Glomerular endothelial cell (primary cell): ENCODE measurements at places on chromosomes 5 and 9.

DNA sequence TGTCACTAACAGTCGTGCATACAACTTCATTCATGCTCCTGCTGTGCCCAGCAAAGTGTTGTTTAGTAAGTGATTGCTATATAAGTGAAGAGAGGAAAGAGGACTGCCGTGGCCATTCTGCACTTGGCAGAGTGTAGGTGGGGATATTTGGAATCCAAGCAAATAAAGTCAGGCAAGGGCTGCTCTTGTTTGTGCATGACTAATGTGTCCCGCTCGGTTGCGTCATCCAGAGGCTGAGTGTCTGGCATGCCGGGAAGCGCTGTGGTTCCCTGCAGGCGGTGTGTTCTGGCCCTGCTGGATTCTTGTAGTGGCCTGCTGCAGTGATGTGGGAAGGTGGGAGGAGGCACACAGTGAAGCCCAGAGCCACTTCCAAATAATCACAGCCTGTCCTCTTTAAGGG is 136.9 kb upstream of the ANKH start:
- DNase-seq, result peak; percentile 51

- no peak for DNase-seq
Measured at GRCh38 chr5:143976055-143976454, 164.1 kb downstream of the HMHB1 start.

GRCh38 chr9:113580954-113581311 is 117.4 kb downstream of the RGS3 start:
- DNase-seq, result no peak

DNA sequence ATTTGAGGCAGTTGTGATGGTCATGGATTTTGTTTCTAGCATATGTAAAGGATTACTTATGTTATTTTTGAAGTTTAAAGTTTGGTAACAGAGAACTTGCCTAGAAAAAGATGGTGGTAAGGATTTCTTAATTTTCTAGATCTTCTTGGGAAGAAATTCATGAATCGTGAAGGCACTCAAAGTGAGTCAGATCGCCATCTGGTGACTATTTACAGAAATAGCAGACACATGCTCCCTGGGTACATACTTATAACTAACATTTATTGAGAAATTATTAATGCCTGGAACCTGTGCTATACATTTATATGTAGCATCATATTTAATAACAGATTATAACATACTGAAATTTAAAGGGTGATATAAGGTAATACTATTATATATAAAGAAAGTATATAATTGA is 299.7 kb downstream of the IZUMO3 start:
- peak; percentile 2 for DNase-seq

GRCh38 chr9:34398875-34399274 is 22.2 kb upstream of the MYORG start:
- DNase-seq, result no peak

DNA sequence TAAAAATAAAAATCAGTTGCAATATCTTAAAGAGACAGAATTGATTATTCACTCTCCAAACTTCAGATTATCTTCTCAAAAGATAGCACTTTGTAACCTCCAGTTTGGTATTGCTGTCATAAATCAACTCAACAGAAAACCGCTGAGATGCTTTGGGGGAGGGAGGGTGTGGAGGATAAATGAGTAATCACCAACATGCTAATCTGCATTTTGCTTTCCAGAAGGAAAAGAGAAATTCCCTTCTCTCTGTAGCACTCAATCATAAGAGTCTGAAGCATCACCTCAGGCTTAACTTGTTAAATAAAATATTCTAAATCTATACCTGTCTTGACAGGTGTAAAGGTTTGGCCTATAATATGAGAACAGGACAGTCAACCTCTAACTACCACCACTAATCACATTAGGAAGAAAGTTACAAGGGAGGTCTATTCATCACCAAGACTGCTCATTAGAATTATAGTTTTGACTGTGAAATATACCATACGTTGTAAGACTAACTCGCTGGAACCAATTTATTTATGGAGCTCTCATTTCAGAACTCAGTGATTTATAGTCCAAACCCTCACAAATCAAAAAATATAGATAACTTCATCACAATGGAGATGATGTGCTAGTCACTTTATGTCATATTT is 89.0 kb downstream of the PIK3R1 start:
- no peak for DNase-seq

DNA sequence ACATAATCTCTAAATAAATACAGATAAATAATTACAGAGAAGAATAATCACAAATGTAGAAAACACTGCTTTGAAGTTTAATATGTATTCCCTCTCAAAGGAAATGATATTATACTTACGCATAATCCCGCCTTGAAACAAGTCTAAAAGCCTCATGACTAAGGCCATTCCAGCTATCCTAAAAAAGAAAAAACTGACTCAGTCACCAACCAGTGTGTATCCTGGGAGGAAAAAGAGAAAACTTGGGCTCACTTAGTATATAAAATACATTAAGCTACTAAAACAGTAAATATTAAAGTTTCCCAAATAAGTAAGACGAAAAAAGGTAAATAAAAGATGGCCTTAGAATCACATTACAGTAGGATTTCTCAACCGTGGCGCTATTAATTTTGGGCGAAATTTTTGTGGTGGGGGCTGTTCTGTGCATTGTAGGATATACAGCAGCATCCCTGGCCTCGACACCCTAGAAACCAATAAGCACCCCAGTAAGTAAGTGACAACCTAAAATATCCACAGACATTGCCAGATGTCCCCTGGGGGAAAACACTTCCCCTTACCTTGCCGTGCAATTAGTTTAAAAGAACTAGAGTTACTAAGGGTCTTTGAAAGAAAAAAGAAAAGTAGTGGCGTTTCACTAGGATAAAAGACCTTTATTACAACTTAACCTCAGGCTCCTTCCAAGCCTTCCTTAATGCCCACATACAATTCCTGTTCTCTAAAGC is 1.1 kb downstream of the HSPA9 start:
- no peak for DNase-seq

DNA sequence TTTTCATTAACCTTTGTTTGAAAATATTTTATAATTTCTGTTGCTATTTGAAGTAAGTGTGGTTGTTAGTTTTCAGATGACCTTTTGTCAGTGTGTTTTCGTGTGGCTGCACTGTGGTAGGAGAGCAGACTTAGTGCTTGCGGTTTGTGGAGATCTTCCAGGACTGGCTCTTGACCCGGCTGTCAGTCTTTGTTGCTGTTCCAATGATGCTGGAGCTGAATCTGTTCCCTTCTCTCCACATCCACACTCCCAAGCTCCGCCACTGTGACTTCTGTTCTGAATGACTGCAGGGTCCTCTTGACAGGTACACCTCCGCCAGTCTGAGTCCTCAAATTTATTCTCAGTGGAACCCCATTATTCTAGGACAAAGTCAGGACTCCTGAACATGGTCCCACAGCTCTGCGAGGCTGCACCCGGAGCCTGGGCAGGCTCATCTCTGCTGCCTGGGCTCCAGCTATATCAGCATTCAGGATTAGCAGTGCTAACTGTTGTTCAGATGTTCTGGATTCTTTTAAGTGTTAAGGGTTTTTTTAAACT is 126.0 kb downstream of the WNK2 start:
- no peak for DNase-seq

DNA sequence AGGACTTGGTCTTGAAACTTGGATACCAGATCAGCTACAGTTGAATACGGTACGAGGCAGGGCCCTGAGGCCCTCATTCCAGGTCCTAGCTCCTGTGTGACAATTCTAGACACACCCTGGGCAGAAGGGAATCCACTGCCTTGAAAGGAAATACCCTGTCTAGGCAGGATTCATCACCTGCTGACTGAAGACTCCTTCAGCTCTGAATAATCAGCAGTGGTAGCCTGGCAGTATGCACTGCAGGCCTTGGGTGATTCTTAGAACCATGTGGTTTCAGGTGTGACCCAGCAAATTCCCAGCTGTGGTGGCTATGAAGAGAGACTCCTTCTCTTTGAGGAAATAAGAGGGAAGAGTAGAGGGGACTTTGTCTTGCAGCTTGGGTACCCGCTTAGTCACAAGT is 17.2 kb upstream of the EFNA5 start:
- DNase-seq, result no peak

DNA sequence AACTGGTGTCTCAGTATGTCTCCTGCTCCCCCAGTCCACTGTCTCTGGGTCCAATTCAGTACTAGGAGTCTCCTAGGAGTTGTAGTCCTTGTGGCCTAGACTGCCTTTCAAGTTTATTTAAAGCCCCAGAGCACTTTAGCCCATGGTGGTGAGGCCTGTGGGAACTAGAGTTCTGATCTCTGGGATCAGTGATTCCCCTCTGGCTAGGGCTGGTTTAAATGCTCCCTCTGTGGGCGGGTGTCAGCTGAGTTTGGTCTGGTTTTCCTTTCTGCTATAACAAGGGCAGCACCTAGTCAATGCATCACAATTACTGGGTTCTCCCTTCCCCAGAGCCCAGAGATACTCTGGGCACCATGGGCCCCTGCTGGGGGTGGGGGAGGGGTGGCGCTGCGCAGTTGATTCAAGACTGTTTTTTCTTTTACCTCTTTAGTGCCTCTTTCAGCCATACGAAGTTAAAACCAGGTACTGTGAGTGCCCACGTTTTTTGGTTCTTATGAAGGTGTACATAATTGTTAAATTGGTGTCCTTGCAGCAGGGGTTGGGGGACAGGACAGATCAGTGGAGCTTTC is 9.3 kb upstream of the SLC36A3 start:
- no peak for DNase-seq

DNA sequence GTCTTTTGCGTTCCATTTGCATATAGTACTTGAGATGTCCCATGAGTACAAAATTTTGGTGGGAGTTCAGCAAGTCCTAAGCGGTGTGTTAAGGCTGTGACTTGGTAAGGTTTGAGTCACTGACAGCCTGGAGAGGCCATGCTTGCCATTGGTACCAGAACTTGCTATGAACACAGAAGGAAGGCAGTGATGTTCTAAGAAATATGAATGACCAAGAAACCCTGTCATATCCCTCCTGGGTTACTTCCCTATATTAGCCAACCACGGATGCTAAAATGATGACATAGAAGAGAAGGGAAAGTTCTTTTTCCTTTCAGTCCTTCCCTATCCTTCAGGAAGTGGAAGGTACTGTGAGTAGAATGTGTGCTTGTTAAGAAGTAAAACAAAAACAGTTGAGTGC is 136.7 kb downstream of the GCNT1 start:
- DNase-seq, result no peak

DNA sequence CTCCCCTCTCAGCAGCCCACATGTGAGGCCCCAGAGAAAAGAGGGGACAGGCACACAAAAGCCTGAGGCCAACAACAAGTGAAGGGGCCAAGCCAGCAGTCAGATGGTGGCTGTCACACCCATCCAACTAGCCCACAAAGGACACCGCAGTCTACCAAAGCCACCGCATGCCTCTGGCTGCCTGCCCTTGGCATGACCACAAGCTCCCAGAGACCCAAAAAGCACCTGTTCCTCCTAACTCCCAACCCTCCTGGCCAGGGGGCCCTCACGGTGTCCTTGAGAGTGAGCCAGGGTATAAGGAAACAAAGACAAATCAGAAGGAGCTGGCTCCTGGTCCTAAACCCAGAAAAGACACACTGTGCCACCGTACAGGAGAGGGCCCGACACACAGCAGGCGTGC is 77.8 kb upstream of the LRRTM2 start:
- DNase-seq, result no peak

DNA sequence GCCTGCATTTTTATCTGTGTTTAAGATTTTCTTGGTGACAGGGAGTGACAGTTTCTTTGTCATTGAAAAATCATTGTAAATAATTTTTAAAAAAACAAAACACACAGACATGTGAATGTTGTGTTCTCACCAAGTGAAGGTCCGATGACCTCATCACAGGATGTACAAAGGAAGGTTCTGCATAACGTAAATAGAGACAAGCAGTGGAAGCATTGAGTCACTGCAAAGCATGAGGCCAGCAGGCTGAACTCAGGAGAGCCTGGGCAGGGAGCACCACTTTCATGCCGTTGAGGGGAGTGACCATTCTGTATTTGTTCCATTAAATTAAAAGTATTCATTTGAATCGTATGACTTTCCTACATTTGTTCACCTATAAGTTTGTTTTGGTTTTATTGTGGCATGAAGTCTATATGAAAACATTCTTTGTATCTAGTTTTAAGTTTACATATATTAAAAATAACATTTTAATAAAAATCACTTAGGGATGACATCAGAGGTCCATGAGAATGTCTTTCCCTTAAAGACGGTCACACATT is 70.4 kb upstream of the TLE1 start:
- DNase-seq, result peak; percentile 96

- DNase-seq, result no peak
Measured at GRCh38 chr9:131668439-131669268, 71.2 kb downstream of the RAPGEF1 start.

DNA sequence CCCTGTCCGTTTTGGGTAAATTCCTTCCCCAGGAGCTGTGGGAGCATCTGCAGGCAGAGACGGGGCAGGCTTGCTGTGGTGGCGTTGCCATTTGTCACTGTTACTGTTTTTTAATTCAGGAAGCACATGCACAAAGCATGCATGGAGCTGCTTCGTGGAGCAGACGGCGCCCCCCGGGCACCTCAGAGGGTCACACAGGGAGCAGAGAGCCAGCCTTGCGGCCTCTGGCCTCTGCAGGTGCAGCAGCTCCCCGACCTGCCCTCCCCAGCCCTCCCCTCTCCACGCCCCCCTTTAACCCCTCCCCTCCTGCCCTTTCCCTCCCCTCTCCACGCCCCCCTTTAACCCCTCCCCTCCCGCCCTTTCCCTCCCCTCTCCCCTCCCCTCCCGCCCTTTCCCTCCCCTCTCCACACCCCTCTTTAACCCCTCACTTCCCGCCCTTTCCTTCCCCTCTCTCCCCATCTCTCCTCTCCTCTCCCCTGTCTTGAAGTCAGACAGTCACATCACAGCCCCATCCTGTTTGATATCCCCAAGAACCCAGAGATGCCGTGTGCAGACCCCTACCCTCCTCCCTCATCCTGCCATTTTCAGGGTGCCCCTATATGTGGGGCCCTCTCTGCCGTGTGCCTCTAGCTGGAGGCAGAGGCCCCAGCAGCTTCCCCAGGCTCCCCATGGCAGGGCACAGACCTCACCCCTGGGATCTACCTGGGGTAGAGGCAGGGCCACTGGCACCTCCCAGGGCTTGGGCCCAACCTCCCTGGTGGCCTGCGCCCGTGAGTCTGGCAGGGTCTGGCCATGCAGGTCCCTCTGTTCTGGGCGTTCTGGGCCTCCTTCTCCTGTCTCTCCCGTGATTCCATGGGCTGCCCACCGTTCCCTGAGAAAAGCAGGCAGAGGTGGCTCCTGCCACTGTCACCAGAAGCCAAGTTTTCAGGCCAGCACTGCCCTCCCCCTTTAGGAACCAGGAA is 29.6 kb upstream of the UBAC1 start:
- no peak for DNase-seq
